NCI-H1048 (cell line): ENCODE measurements at places on chromosomes 13 and 19.

- DNase-seq, result no peak
Measured at GRCh38 chr13:90500569-90500968, 846.9 kb upstream of the MIR17HG start.

DNA sequence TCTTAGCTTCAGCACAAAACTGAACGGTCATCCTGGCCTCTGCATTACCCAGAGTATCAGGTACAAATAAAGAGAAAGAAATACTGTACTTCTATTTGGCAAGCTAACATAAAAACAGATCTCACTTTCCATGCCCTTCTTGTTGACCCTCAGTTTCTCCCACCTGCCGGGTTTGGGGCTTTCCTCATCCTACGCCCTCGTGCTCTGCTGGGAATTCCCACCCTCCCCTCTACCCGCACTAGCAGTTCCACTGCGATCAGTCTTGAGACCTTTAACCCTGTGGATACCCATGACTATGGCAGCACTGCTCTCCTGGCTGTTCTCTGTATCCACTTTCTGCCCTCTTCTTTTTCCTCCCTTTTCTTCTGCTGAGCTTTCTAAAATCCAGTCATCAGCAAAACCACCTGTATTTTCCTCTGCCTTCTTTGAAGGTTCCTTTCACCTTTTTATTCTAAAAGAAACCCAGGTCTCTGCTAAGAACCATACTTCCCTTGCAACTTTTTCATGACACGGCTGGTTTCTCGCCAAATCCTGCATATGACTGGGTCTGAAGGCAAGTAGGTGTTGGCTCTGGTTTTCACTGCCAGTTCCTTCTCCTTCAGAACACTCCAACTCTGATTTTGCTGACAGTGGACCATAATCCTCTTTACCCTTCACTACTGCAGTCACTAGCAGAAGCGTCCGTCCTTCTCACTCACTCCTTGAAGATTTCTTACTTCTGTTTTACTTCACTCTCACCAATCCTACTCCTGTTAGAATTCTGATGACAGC, 99.4 kb downstream of the MIPEP start:
- DNase-seq, result no peak

DNA sequence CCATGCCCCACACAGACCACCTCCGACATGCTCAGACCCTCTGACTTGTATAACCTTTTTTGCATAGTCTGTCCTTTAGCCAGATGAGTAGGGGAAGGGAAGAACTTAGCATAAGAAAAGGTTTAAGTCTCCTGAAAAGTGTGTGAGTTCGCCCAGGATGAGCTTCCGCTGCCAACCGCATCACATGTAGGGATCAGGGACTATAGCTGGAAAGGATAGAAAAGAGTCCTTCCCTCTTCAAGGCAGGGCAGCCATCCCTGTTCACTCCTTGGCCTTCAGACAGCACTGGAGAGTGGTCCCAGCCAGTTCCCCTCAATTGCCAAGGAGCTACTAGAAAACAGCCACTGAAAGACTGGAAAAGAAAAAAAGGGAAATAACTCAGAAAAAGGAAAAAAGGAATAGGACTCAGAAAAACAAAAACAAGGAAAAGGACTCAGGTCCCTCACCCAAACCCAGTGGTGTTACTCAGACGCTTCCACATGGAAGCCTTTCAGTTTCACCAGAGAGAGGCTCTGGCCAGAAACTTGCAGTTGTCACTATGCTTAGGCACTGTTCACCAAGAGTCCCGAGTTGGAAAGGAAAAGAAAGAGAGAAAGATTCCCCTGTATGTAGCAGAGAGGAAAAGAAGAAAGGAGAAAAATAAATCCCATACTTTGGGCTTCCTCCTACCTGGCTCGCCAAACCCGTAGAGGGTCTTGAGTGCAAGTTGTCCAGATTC, 5.6 kb upstream of the TM9SF2 start:
- DNase-seq, result no peak

GRCh38 chr19:4025317-4025716, 17.8 kb downstream of the PIAS4 start:
- DNase-seq, result no peak

DNA sequence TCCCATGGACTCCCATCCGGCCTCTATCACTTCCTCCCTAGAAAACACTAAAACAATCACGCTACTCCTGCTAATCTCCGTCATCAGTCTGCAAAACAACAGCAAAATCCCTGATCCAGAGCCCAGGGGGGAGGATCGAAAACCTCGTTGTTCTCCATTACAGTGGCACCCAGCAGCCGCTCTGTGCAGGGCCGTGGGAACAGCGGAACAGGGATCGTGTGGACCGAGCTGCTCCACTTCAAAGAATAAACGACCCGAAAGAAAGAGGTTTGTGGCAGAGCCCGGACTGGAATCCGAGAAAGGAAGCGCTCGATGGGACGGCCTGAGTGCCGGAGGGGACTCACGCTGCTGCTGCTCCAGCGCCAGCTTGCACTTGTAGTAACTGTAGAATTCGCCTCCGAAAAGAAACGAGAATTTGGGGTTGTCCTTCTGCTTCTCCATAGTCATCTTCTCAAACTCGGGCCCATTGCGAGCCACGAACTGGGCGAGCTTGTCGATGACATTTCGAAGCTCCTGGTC, 652 bp downstream of the CHERP start:
- no peak for DNase-seq

DNA sequence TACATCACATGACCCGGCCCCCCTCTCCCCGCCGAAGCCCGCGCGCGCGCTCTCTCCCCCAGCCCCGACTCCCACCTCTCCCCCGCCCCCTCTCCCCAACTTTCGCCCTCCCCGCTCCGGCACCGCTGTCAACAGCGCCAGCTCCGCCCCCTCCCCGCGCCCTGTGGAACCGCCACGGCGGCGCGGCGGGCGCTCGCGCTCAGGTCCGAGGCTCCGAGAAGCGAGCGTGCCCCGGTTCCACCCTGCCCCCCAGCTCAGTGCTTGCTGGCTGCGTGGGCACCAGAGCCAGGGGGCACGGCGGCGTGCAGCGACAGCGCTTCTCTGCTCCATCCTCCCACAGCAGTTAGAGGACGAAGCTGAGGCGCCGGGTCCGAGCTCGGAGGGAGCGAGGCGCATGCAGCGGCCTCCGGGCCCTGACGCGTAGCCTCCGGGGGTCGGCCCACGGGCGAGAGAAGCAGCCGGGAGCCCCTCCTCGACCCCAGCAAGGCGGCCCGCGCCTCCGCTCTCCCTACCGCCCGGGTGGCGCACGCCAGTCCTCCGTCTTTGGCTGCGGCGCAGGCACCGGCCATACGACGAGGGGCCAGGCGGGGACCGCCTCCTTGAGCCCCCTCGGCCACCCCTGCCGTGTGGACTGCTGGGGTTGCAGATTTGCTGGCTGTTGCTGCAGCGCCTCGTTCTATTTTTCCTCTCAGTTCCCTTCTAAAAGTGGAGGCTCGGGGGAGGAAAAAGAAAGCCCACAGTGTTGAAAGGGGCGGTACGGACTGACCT, 109.5 kb downstream of the KCNRG start:
- DNase-seq, result peak; percentile 63

GRCh38 chr19:44738603-44739558, 9.6 kb upstream of the BCL3 start:
- DNase-seq, result no peak

- no peak for DNase-seq
Measured at GRCh38 chr13:110308656-110309359, 1.7 kb downstream of the COL4A2 start.

DNA sequence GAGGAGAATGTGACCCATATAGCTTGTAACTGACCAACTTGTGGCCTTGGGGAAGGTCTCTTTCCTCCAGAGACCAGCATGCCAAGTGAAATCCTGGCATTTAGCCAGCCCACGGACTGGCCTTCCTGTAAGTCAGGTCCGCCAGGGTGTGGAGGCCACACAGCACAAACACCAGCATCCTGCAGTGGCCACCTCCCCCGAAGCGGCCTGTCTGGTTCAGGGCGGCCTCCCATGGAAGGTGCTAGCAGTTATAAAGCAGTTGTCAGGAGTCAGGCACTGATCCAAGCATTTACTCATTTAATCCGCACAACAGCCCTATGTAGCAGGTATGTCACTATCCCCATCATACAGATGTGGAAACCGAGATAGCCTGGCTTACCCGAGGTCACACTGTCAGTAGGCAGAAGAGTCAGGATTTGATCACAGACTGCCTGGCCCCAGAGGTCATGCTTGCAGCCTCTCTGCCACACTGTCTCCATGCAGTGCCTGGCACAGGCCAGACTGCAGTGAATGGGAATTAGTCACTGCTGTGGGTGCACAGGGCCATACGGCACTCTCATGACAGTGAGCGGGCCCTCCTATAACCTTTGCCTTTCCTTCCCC, 36.7 kb downstream of the CAPN12 start:
- no peak for DNase-seq

GRCh38 chr13:47251771-47252170, 354.9 kb upstream of the HTR2A start:
- DNase-seq, result no peak

DNA sequence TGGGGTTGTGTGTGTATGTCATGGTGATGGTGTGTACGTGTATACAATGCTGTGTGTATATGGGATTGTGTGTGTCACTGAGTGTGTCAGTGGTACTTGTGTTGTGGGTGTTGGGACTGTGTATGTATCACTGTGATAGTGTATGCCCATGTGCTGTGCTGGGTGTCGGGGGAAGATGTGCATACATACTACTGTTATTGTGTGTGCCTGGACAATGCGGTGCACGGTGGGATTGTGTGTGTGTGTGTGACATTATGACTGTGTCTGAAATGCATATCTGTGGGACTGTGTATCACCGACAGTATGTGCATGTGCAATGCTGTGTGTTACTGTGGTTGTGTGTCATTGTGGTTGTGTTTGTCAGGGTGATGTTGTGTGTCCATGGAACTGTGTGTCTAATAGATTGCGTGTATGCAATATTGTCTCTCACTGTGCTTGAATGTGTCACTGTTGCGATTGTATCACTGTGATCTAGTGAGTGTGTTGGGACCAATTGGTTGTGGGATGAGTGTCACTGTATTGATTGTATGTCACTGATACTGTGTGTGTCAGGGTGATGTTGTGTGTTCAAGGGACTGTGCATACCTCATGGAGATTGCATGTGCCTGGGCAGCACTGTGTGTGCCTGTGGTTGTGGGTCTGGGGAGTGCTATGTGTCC, 11.0 kb upstream of the BBC3 start:
- no peak for DNase-seq

- DNase-seq, result no peak
Measured at GRCh38 chr19:34990578-34991192, 9.4 kb upstream of the GRAMD1A start.

DNA sequence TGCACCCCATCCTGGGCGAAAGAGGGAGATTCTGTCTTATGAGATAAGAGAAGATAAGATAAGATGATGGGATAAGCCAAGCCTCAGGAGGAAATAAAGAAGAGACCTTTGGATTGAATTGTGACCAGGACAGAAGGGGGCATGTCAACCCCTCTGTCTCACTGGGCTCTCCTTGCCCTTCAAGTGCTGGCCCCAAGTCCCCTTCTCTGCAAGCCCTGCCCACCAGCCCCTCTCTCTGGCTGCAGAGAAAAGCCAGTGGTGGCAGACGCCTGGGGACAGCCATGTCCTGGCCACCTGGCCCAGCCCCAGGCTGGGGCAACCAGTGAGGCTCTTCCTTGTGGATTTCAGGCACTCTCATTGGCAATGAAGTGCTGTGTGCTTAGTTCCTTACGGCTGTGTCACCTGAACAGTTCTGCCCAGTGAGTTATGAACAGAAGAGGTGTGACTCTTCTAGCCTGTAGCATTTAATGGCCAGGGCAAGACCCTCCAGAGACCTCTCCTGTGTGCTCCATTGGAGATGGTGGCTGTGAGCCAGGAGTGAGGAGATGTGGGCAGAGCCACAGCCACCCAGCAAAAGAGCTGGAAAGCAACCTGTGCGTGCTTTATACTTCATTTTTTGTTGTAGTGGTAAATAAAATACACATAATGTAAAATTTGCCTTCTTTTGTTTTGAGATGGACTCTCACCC, 6.1 kb upstream of the BTBD2 start:
- no peak for DNase-seq

- DNase-seq, result no peak
Measured at GRCh38 chr13:112696001-112696868, 6.4 kb downstream of the ATP11A start.

DNA sequence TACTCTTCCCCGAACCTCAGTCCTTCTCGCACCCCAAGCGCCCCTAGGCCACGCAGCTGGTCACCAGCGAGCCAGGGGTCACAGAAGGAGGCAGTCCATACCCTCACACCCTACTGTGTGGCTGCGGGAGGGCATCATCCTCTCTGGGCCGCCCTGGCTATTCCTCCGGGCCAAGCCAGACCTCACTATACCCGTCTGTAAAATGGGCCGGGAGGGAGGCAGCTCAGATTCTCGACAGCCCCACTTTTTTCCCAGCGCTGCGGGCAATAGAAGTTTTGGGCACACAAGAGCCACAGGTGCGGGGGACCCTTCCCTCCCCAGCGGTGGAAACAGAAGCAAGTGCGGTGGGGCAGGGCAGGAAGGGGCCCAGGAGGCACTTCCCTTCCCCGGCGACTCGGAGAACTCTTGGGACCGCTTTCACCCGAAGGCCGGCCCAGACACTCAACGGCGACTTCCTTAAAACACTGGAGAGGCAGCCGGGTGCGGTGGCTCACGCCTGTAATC, 5.6 kb upstream of the ARRDC2 start:
- DNase-seq, result no peak

DNA sequence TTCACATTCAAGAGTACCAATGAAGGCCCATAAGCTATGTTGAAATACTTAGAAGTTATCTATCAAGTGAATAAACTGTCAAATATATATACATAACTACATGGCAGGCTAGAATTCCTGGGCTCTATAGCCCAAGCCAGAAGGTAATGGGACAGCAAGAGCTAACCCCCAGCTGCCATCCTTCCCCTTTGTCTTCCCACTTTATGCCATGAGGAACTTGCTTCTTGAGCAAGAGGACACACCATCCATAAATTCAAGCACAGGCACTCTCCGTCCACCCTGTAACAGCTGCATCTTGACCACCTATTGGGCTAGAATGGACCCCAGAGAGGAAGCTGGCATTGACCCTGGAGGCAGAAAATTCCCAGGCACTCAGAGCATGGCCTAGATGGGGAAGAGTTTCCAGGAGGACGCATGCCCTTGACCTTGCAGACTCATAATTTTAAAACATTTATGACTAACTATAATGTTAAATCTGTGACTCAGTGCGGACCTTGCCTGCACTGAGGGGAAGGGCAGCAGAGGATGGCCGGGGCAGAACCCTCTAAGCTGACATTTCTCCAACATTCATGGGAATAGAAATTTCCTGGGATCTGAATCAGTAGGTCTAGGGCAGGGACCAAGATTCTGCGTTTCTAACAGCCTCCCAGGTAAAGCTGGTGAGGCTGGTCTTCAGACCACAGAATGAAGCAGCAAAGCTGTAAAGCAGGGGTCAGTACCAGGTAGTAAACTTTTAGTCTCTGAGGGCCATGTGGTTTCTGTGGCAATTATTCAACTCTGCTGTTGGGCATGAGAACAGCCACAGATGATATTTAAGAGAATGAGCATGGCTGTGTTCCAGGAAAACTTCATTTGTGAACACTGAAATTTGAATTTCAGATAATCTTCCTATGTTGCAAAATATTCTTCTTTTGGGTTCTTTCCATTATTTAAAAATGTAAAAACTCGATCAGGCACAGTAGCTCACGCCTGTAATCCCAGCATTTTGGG, 71.4 kb upstream of the CLDN10 start:
- no peak for DNase-seq

DNA sequence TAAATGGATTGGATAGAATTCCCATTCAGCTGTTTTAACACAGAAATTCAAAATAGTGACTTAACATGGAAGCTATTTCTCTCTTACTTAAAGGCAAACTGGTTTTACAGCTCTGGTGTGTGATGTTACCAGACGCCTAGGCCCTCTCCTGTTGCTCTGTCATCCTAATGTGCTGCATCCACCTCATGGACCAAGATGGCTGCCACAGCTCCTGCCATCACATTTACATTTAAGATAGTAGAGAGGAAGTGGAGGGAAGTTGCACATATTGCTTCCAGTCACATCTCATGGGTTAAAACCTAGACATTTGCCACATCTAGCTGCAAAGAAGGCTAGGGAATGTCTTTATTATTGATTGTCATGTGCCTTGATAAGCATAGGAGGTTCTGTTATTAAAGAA, 157.5 kb downstream of the OXGR1 start:
- DNase-seq, result no peak
